OCI-LY7 (cell line): ENCODE measurements at places on chromosomes 16 and 17. TPM values are rescaled to one million over a fixed set of nuclear protein-coding genes. Genes with fewer than 3 reads are reported as not detected.

Gene ZNF213
- 8.5 and 9.1 TPM in 2 replicates for total RNA-seq

- no peak for DNase-seq
Measured at GRCh38 chr16:58815181-58815888, 81.2 kb upstream of the GOT2 start.

Gene ERN2
- 2.5 and 2.6 TPM in 2 replicates for total RNA-seq

Gene SPATA33
- 17.3 and 18.2 TPM in 2 replicates for total RNA-seq

DNA sequence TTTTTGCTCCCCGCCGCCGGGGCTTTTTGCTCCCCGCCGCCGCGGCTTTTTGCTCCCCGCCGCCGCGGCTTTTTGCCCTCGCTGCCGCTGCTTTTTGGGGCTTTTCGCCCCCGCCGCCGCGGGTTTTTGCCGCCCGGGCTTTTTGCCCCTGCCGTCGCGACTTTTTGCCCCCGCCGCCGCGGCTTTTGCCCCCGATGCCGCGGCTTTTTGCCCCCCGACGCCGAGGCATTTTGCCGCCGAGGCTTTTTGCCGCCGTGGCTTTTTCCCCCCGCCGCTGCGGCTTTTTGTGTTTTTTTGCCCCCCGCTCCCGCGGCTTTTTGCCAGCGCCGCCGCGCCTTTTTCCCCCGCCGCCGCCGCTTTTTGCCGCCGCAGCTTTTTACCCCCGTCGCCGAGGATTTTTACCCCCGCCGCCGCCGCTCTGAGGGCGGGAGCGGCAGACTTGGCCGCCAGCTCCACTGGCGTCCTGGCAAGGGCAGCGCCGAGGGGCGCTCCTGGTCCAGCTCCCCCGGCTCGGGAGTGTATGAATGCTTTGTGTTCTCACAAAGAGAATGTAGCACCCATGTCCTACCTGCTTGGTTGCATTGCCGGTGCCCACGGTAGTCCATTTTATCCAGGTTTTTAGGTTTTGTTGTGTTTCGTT lies 151.7 kb downstream of the KCNJ18 start:
- DNase-seq, result no peak

DNA sequence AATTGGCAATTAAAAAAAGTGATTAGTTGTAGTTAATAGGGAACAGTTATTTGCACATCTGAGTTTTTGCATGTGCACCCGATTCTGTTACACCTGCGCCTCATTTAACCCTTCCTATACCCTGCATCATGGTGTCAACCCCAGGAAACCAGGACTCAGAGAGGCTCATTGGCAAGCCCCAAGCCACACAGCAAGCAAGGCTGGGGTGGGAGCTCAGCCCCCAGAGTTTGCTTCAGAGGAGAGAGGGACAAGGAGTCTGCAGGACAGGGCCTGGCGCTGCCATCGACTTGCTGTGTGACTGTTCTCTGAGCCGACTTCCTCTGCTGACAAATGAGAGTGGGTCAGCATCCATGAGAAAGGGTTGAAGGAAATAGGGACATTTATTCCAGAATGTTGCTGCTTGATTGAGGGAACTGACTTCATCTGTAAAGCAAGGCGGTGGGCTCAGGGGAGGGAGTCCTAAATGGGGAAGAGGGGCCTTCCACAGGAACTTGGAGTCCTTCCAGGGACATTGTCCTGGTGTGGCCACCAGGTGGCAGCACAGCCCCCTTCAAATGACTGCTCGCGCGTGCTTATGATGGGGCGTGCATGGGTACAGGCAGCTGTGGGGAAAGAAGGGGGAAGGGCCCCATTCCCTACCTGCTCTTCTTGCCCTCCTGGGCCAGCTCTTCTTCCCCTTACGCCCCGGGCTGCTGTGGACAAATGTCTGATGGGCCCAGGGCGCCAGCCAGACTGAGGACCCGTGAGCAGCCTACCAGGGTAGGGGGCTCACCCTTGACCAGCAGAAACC lies 51.6 kb downstream of the NT5M start:
- peak; percentile 83 for DNase-seq

Gene SLC52A1
- total RNA-seq, result not detected in 2 replicates

GRCh38 chr16:70573451-70574121 lies 50.0 kb downstream of the SF3B3 start:
- DNase-seq, result no peak

GRCh38 chr16:11225677-11226549 lies 30.1 kb downstream of the SOCS1 start:
- no peak for DNase-seq

GRCh38 chr17:6286233-6286632 lies 148.7 kb downstream of the AIPL1 start:
- no peak for DNase-seq

DNA sequence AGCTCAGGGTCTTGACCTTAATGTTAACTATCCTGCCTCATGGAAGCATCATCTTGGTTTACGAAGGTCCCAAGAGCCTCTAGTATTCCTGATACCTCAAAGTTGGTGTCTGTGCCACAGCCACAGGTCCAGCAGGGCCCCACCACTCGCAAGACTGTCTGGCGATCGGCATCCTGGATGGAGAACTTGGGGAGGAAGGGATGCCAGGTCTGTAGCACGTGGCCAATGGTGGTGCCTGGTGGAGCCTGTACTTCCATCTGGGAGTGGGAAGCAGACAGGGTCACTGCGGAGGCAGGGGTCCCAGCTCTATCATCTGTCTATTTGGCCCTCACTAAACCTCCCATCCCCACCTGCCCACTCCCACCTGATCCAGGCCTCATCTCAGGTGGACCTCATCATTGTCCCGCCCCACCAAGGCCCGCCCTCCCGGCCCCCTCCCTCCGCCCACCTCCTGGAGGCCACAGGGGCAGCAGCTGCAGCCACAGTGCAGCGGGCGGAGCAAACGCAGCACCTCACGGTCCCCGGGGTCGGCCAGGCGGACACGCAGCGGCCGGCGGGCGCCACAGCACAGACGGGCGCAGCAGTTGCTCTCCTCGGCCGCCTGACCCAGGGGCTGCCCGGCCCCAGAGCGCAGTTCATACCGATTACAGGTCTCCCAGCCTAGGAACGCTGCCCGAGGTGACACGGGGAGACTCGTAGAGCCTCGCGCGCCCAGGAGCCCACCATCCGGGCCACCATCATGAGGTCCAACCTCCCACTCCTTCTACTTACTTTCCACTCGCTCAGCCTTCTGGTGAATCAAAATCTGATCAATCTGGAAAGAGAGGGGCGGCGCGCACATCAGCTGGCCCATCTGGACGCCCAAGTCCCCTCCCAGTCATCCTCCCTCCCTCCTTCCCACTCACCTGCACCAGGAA lies 1.4 kb downstream of the PLSCR3 start:
- DNase-seq, result no peak

Gene CACNG3
- total RNA-seq, result not detected in 2 replicates

Gene MT4
- not detected in 2 replicates for total RNA-seq

- peak; percentile 43 for DNase-seq
Measured at GRCh38 chr16:24980077-24980793, 34.9 kb downstream of the ARHGAP17 start.

DNA sequence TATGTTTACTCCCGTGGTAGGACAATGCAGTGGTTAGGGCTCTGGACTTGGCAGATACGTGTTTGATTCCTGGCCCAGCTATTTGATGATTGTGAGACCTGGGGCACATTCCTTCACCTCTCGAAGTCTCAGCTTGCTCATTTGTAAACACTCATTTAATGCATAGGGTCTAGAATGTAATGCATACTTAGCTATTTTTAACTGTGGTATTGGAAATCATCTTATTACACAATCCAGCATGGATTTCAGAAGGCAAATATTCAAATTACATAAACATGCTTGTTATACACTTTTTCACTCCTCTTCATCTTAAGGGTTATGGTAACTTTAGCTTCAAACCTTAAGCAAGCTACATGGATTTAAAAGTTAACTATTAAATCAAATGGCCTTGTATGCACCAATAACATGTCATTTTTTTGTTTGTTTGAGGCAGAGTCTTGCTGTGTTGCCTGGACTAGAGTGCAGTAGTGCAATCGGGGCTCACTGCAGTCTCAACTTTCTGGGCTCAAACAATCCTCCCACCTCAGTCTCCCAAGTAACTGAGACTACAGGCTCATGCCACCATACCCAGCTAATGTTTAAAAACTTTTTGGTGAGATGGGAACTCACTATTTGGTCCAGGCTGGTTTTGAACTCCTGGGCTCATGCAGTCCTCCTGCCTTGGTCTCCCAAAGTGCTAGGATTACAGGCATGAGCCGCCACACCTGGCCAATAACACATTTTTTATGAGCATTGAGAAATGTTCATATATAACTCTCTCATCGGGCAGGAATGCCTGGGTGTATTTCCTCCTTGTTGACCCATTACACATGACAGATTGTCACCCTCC lies 52.5 kb downstream of the VAT1L start:
- DNase-seq, result no peak

Gene LDHD
- 0.48 and 0.83 TPM in 2 replicates for total RNA-seq

- DNase-seq, result peak; percentile 91
Measured at GRCh38 chr16:87076950-87077749, 240.0 kb downstream of the C16orf95 start.

- DNase-seq, result no peak
Measured at GRCh38 chr17:45333702-45334092, 16.9 kb upstream of the MAP3K14 start.

GRCh38 chr17:48375356-48375755 lies 54.7 kb downstream of the SKAP1 start:
- DNase-seq, result no peak

DNA sequence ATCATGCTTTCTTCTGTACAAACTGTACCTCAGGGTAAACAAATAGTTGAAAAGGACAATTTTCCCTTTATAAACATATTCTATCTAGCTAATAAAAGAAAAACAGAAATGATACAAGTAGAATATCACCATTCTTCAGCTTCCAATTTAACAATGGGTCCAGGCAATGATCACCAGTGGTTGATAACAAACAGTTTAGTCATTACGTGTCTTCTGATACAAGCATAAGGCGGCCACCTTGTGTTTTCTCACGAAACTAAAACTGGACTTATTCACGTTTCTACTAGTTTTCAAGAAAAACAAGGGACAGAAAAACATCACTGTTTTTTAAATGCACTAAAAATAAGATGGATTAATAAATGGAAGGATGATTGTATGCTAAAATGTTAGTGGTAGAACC lies 58.3 kb downstream of the STH start:
- DNase-seq, result no peak

- no peak for DNase-seq
Measured at GRCh38 chr17:78528541-78528940, 48.7 kb downstream of the DNAH17 start.
